ENCODE measurements at places on chromosomes 4 and X.

DNA sequence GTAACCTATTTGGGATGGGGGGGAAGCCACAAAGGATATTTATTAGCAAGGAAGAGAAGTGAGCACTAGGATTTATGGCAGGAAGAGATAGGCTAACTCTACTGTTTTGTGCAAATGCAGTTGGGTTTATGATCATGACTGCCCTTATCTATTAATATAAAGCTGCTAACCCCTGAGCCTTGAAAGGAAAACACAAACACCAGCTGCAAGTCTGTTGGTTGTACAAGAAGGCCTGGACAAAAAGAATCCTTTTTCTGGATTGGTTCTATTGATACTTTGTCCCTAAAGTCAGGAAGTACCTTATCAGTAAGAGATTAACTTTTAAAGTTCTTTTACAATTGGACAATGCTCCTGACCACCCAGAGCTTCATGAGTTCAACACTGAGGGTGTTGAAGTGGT is 188.8 kb downstream of the LRBA start:
- DNase-seq, result no peak

DNA sequence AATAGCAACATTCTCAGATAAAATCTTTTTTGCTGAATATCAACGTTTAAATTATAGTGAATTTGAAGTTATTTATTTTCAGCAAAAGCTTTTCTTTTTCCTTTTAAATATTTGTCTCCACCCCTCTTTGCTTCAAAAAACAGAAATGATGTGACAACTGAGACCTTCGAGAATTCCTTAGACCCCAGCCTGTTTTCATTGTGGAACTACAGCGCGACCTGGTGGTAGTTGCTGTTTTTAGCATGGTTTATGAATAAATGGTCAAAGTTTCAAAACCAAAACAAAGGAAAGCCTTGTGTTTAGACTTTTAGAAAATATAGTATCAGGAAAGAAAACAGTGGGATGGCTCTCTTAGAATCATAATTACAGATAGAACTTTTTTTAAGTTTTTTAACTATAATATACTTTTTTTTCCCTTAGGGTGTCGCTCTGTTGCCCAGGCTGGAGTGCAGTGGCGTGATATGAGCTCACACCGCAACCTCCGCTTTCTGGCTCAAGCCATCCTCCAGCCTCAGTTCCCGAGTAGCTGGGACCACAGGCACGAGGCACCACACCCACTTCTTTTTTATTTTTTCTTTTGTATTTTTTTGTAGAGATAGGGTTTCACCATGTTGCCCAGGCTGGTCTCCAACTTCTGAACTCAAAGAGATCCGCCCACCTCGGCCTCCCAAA is 26.8 kb upstream of the TMEM184C start:
- DNase-seq, result no peak

GRCh38 chrX:45992402-45993123 is 552.7 kb downstream of the ZNF674 start:
- DNase-seq, result no peak

DNA sequence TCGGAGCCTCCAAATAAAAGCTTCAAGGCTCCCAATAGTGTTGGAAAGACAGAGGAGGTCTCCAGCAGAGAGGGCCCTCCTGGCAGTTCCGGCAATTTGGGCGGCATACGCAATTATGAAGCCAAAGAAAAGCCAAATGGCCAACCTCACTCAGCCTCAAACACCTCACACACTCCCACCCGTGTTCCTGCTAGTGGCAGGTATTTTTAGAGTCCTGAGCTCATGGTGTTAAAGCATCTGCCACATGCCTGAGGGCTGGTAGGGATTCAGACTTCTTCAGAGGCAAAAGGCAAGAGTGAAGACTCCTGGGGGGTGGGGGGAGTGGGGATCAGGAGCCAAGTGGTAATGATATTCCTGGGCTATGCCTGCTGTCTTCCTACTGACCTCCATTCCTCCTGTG is 7.4 kb downstream of the RAB33A start:
- DNase-seq, result no peak

- DNase-seq, result no peak
Measured at GRCh38 chrX:75421688-75422230, 101.1 kb downstream of the ZDHHC15 start.

GRCh38 chr4:98448908-98449307 is 187.7 kb downstream of the RAP1GDS1 start:
- DNase-seq, result no peak

GRCh38 chr4:99586797-99587196 is 12.2 kb downstream of the MTTP start:
- DNase-seq, result no peak

GRCh38 chrX:23754664-23755063 is 11.6 kb upstream of the ACOT9 start:
- no peak for DNase-seq

GRCh38 chrX:85963736-85964135 is 83.6 kb downstream of the CHM start:
- no peak for DNase-seq

DNA sequence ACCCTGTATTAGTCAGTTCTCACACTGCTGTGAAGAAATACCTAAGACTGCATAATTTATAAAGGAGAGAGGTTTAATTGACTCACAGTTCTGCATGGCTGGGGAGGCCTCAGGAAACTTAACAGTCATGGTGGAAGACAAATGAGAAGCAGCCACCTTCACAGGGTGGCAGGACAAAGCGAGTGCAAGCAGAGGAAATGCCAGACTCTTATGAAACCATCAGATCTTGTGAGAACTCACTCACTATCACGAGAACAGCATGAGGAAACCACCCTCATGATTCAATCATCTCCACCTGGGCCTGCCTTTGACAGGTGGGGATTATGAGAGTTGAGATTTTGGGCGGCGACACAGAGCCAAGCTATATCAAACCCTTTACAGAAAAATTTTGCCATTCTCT is 722.4 kb downstream of the RAB28 start:
- DNase-seq, result no peak

GRCh38 chrX:19535476-19535875 is 20.2 kb upstream of the MAP3K15 start:
- DNase-seq, result no peak

DNA sequence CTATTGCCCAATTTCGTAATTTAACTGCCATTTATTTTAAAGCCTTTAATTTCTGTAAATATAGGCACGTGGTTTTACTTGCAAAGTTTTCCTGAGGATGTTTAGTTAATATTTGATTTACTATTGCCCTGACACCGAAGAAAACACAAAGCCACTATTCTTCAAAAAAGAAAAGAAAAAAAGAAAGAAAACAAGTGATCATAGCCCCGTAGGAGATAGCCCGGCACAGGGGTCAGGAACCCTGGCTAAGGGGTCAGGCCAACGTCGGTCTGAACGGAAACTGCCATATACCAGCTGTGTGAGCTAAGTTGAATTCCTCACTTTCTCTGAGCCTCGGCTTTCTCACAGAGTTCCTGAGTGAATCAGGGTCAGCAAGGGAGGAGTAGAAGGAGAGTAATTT is 17.7 kb upstream of the LAMP2 start:
- no peak for DNase-seq

- DNase-seq, result no peak
Measured at GRCh38 chr4:137427411-137427810, 104.9 kb downstream of the PCDH18 start.

GRCh38 chr4:40548256-40548655 is 81.4 kb downstream of the RBM47 start:
- no peak for DNase-seq

Measured in NCI-H2107 (cell line).